Cardiac muscle cell (in vitro differentiated cells and primary cell): ENCODE measurements at places on chromosomes 1 and 21.

DNA sequence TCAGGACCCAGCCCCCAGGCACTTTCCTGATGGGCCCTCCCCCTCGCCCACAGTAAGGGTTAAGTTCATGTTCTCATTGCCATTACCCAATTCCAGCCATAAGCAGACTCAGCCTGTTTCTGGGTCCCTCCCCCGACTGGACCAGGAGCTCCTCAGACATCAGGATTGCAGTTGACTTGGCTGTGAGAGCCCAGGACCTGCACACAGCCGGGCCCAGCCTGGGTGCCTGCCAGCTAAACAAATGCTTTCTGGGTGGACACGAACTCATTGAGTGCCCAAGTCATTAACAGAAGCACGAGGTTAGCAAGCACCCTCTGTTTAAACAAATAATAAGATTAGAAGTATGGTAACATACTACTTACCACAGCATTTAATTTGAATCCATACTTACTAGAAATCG is 147.9 kb upstream of the POU3F1 start:
- no peak for DNase-seq

- peak; percentile 70 for DNase-seq
Measured at GRCh38 chr1:153261281-153262069, 2.0 kb downstream of the LORICRIN start.

DNA sequence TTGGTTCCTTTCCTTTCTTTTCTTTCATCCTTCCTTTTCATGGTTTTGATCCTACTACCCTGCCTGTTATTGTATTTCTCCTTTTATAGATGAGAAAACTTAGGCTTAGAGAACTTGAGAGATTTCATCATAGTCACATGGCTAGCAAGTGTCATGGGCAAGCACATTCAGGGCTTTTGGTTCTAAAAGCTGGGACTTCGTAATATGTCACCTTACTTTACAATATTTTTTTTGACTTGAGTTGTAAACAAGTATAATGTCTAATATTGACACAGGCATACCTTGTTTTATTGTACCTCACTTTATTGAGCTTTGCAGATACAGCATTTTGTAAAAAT is 70.7 kb downstream of the MTR start:
- DNase-seq: no peak

GRCh38 chr1:50271968-50272578 is 151.2 kb downstream of the DMRTA2 start:
- peak; percentile 10 for DNase-seq

DNA sequence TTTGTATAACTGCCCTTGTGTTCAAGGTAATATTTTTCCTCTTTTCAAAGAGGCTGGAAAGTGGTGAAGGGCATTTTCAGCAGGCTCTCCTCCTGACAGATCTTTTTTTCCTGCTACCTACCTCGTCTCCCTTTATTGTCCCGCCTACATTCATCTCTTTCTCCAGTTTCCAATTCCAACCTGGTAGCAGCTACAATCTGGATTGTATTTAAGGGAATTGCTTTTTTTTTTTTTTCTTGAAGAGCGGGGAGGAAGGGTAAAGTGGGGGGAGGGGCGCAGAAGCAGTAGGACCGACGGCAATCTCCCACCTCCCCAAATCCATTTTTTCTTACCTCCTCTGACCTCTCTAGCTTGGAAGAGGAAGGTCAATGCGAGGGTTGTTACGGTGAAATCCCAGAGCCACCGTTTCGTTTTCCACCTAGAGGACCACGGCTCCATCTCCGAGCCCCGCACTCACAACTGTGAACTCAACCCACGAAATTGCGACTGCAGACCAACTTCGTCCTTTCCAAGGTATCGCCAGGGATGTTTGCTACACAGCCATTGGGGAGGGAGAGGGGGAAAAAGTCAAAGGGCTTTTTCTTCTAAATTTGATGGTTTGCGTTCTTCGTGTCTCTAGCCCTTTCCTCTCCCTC is 464 bp downstream of the COL11A1 start:
- peak; percentile 49 for DNase-seq

DNA sequence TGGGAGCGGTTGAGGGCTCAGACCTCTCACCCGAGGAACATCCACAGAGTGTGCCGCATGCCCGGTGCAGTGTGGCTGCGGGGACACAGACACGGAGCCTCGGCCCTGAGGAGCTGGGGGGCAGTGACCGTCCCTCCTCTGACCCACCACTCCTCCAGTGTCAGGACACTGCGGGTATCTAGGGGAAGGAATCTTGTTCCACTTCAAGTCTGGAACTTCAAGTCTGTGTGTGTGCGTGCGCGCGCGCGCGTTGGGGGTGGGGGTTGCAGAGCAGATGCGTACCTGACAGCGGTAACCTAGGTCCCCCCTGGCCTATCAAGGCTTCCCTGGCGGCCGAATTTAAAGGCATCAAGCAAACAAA is 17.3 kb downstream of the PCSK9 start:
- DNase-seq: no peak

- no peak for DNase-seq
Measured at GRCh38 chr1:60731321-60731720, 351.0 kb upstream of the NFIA start.
